Immature natural killer cell (primary cell): ENCODE measurements at places on chromosomes 7 and 10. TPM values are rescaled to one million over a fixed set of nuclear protein-coding genes. Genes with fewer than 3 reads are reported as not detected.

DNA sequence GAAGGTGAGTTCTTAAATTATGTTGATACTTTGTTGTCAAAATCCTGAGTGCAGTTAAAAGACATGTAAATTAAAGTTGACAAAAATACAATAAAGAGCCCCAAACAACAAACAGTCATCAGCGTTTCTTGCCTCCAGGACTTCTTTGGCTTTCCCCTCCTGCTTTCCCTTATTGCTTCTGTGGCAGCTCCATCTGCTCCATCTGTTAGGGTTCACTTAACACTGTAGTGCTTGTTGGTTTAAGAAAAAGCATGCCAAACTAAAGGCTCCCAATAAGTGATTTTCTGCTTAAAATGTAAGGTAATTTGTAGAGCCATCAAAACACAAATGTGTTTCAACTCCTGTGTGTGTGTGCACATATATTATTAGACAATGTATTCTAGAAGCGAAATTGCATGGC lies 254.3 kb upstream of the GNAI1 start:
- no peaks in the 10 kb centered on the region for H3K27me3 ChIP-seq
- no peak overlapping the region for H3K4me3 ChIP-seq
- no peak for DNase-seq
- no peak overlapping the region for H3K27ac ChIP-seq

- peaks cover 2% of the 10 kb centered on the region for H3K27me3 ChIP-seq
- no peak overlapping the region for H3K27ac ChIP-seq
- DNase-seq: no peak
- no peak overlapping the region for H3K4me3 ChIP-seq
- H3K4me1 ChIP-seq: peaks cover 39% of the 10 kb centered on the region
- H3K36me3 ChIP-seq: no peaks in the 10 kb centered on the region
Observed at GRCh38 chr7:149459540-149460452, 1.1 kb downstream of the ZNF777 start.

DNA sequence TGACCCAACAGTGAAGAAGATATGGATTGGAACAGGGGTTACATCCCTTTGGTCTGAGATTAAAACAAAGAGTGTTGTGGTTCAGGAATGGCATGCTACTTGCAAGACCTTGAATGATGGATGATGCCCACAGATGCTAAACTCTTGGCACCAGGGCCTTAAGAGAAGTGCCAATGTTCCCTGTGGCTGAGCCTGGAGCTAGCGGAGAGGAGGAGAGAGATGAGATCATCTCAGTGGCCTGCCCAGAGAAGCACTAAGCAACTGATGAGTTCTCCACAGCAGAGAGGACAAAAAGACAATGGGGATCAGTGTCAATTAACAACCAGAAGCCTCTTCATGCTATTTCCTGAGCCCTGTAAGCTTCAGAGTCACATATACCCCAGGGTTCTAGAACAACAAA lies 97.8 kb downstream of the ELAPOR2 start:
- H3K27me3 ChIP-seq: peaks cover 3% of the 10 kb centered on the region
- no peak overlapping the region for H3K4me3 ChIP-seq
- H3K27ac ChIP-seq: no peak overlapping the region
- H3K4me1 ChIP-seq: no peaks in the 10 kb centered on the region

- no peak overlapping the region for H3K27ac ChIP-seq
- no peaks in the 10 kb centered on the region for H3K27me3 ChIP-seq
- no peak overlapping the region for H3K4me3 ChIP-seq
Observed at GRCh38 chr7:109407756-109408155, 838.1 kb downstream of the DNAJB9 start.

DNA sequence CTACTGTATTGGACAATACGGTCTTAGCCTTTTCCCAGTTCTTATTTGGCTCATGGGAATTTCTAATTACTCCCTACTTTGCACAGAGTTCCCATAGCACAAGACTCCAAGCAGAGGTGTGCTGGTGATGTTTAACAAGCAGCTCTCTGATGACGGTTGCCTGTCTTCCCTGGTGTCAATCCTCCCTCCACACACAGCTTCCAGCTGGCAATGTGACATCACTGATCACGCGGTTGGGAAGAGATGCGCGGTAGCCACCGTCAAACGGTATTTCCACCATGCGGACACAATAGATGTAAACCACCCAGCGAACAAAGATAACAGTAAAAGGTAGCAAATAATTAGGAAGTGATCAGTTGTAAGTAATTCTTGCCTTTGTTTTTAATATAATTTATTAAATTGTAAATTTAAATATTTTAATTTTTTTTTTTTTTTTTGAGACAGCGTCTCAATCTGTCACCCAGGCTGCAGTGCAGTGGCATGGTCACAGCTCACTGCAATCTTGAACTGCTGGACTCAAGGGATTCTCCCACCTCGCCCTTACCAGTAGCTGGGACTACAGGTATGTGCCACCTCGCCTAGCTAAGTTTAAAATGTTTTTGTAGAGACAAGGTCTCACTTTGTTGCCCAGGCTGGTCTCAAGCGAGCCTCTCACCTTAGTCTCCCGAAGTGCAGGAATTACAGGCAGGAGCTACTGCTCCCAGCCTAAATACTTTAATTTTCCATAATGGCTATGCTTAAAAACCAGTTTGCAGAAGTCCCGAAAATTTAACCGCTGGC lies 36.3 kb upstream of the IL15RA start:
- no peak for DNase-seq
- no peak overlapping the region for H3K27ac ChIP-seq
- peaks cover 10% of the 10 kb centered on the region for H3K4me1 ChIP-seq
- peaks cover 1% of the 10 kb centered on the region for H3K27me3 ChIP-seq

GRCh38 chr10:64113792-64114191 lies 592.6 kb downstream of the REEP3 start:
- H3K36me3 ChIP-seq: no peaks in the 10 kb centered on the region
- peaks cover 7% of the 10 kb centered on the region for H3K4me1 ChIP-seq

DNA sequence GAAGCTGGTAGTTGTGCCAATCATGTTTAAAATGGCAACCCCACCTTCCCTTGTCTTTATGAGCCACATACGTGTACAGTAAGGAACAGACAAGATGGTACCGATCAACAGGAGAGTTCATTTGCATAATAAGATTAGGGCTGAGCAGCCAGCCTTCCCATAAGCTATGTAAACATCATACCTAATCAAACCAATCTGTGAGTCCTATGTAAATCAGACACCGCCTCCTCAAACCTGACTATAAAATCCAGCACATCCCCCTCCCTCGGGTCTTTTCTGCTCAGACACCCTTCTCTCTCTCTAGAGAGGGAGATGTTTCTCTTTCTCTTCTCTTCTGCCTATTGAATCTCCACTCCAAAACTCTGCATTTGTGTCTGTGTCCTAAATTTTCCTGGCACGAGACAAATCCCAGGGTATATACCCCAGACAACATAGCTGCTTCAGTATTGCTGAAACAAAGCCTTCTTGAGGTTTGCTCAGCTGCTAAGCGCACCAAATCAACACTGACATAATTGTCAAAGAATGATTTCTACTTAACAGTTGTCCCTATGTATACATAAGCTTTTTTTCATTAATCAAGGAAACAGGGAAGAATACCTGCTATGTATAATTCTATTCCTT lies 279.2 kb downstream of the THSD7A start:
- H3K27me3 ChIP-seq: no peaks in the 10 kb centered on the region
- H3K4me1 ChIP-seq: no peaks in the 10 kb centered on the region
- no peaks in the 10 kb centered on the region for H3K36me3 ChIP-seq
- H3K27ac ChIP-seq: no peak overlapping the region
- H3K4me3 ChIP-seq: no peak overlapping the region

The DRGX gene
- polyA plus RNA-seq: not detected

The REPIN1 gene
- polyA plus RNA-seq: 40.6 TPM

The TCAF2 gene
- polyA plus RNA-seq: 2.5 TPM

The LRMDA gene
- polyA plus RNA-seq: 1.7 TPM

The NME8 gene
- 2.6 TPM for polyA plus RNA-seq

The C10orf88 gene
- polyA plus RNA-seq: 5.9 TPM
